Pancreas (tissue), 10 donors: ENCODE measurements at places on chromosomes 11 and 22. TPM values are rescaled to one million over a fixed set of nuclear protein-coding genes. Genes with fewer than 3 reads are reported as not detected.
A peak's percentile ranks its signal among the peaks of the same experiment; 100 is the strongest.

DNA sequence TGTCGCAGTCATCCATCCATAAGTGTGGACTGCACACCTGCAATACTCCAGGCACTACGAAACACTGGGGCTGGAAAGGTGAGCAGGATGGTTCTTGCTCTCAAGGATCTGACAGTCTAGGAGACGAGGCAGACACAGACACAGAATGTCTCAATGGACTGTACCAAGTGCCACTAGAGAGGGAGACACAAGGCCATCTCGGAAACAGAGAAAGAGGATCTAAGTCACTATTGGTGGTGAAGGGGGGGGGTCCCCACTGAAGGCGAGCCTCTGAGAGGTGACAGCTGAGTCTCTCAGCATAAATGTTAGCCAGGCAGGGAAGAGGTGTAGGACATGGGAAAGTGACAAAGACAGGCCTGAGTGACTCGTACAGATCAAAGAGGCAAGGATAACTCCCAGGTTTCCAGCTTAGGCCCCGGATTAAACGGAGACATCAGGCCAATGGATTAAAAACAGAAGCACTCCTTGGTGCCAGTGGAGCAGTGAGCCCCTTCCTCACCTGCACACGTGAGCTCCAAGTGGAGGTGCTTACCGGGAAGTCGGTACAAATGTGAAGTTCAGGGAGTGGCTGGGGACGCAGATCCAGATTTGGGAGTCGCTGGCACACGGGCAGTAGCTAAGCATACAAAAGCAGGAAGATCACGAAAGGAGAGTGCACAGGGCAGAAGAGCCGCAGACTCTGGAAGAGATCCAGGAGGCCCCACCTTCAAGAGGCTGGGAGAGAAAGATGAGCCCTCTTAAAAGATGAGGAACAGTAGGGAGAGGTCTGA is 117.2 kb downstream of the MICAL3 start:
- peaks cover 18% of the 10 kb centered on the region for H3K4me1 ChIP-seq
- no peaks in the 10 kb centered on the region for H3K27me3 ChIP-seq
- H3K27ac ChIP-seq, result no peak overlapping the region
- no peak overlapping the region for H3K4me3 ChIP-seq
- DNase-seq, result no peak

GRCh38 chr22:48721395-48721669 is 1106.3 kb downstream of the BRD1 start:
- H3K36me3 ChIP-seq, result no peaks in the 10 kb centered on the region
- no peaks in the 10 kb centered on the region for H3K27me3 ChIP-seq
- no peak overlapping the region for H3K4me3 ChIP-seq

- H3K4me1 ChIP-seq, result no peaks in the 10 kb centered on the region
- peaks cover 6% of the 10 kb centered on the region for H3K36me3 ChIP-seq
- H3K27me3 ChIP-seq, result no peaks in the 10 kb centered on the region
- no peak overlapping the region for H3K4me3 ChIP-seq
Measured at GRCh38 chr22:46195487-46196165, 45.3 kb downstream of the PPARA start.

DNA sequence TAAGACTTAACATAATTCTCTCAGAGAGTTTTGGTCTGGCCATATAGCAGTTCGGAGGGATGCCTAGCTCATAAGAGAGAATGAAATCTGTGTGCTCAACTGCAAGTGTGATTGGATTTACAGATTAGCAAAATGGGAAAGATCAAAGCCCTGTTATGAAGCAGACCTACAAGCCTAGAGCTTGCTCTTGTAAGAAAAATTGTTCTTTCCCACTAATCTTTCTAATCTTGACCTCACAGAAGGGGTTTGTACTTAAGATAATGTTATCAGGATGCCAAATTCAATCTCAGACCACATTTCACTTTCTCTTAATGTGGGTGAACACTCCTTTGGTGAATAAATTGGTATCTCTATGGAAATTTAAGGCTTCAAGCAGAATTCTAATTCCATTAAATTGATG is 267.2 kb downstream of the RAB38 start:
- H3K36me3 ChIP-seq, result no peaks in the 10 kb centered on the region
- no peaks in the 10 kb centered on the region for H3K27me3 ChIP-seq
- DNase-seq, result no peak
- H3K27ac ChIP-seq, result no peak overlapping the region
- no peaks in the 10 kb centered on the region for H3K4me1 ChIP-seq

GRCh38 chr11:498297-499181 is 8.5 kb downstream of the RNH1 start:
- no peaks in the 10 kb centered on the region for H3K27me3 ChIP-seq
- H3K36me3 ChIP-seq, result peaks cover 47% of the 10 kb centered on the region
- DNase-seq, result no peak
- no peaks in the 10 kb centered on the region for H3K4me1 ChIP-seq

GRCh38 chr11:91981995-91982394 is 242.6 kb upstream of the FAT3 start:
- H3K4me1 ChIP-seq, result no peaks in the 10 kb centered on the region
- no peak overlapping the region for H3K27ac ChIP-seq
- peak; percentile 5 for DNase-seq
- no peaks in the 10 kb centered on the region for H3K27me3 ChIP-seq
- no peaks in the 10 kb centered on the region for H3K36me3 ChIP-seq
- H3K4me3 ChIP-seq, result no peak overlapping the region

DNA sequence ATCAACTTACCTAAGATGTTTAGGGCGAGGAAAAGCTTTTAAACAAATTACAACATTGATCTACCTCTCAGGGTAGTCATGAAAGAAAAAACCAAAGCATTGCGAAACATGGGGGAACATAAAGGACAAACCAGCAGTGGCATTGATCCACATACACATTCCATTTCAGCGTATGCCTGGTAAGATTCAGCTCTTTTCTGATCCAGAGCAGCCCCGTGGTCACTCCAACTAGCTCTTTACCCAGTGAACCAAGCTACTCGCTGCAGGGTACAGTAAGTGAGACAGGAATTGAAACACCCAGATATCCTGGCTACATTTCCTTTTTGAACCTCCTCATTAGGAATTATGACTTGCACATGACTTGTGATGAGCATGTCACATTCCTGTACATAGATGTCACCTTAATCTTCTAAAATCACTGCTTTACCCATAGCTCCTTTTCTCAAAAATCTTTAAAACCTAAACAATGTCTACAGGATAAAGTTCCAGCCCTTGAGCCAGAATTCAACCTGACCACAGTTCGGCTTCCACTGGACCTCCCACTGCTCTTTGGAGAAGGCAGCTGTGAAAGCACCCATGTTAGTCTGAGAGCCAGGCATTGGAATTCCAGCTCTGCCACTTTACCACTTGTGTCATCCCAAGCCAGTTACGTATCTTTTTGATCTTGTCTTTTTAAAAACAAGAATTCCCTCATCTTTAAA is 42.9 kb upstream of the AKIP1 start:
- H3K4me3 ChIP-seq, result no peak overlapping the region
- no peaks in the 10 kb centered on the region for H3K27me3 ChIP-seq
- DNase-seq, result no peak
- H3K4me1 ChIP-seq, result peaks cover 2% of the 10 kb centered on the region

DNA sequence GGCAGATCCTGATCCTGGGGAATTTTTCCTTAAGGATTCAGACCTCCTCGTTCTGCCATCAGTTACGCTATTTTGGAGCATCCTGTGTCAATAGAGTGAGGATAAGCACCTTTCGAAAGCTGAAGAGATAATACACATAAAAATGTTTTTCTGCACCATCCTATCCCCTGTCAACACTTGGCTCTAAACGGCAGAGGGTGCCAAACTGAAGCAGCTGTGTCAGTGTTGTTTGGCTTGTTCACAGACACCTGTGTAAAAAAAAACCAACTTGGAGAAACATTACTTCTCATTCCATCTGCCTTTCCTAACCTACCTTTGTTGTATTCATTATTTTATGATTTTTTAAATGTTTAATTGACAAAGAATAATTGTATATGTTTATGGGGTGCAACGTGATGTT is 417.0 kb upstream of the DDI1 start:
- no peak for DNase-seq
- H3K4me1 ChIP-seq, result no peaks in the 10 kb centered on the region
- no peak overlapping the region for H3K27ac ChIP-seq
- no peaks in the 10 kb centered on the region for H3K27me3 ChIP-seq

FDXACB1 gene
- total RNA-seq, result 0.71 TPM

DNA sequence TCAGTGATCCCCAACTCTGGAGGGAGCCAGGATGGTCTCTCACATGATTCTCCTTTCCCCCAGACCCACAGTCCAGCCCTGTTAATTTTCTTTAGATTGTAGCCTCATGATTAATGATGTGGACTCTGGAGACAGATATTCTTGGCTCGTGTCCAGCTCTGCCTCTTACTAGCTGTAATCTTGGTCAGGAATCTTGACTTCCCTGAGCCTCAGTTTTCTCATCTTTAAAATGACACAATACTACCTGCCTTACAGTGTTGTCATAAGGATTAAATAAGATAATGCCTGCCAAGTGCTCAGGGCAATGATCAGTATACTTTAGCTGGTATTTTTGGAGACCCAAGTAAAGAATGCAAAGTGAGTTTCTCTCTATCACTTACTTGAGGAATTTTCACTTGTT is 60.0 kb downstream of the SPECC1L start:
- H3K27me3 ChIP-seq, result no peaks in the 10 kb centered on the region
- no peak for DNase-seq
- no peaks in the 10 kb centered on the region for H3K4me1 ChIP-seq
- peaks cover 5% of the 10 kb centered on the region for H3K36me3 ChIP-seq
- H3K4me3 ChIP-seq, result no peak overlapping the region

CHRNA10 gene
- total RNA-seq, result 0.38 TPM

- H3K4me3 ChIP-seq, result no peak overlapping the region
- H3K4me1 ChIP-seq, result no peaks in the 10 kb centered on the region
- no peak for DNase-seq
- H3K27ac ChIP-seq, result no peak overlapping the region
- no peaks in the 10 kb centered on the region for H3K27me3 ChIP-seq
- H3K36me3 ChIP-seq, result no peaks in the 10 kb centered on the region
Measured at GRCh38 chr11:105265845-105266244, 126.3 kb upstream of the CARD18 start.

OR51S1 gene
- total RNA-seq, result not detected

OR51M1 gene
- not detected for total RNA-seq

DNA sequence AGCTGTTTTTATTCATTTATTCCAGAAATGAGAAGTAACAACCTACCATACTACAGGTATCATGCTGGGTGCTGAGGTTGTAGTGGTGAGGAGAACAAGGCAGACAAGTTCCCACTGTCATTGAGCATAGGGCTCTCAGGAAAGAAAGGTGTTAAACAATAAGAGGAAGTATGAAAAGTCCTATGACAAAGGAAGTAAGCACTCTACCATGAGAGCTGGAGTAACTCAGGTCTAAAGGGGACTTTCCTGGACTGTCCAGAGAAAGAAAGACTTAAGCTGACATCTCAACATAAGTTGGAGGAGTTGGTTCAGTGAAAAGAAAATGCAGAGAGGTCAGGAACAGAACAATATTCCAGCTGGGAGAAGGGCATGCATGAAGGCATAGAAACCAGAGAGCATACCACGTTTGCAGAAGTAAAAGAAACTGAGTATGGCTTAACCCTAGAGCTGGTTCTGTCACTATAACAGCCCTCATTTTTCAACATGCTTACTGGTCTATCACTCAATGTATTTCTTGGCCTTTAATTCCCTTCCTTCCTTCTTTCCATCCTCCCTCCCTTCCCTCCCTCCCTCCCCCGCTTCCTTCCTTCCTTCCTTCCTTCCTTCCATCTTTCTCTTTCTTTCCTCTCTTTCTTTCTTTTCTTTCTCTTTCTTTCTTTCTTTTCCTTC is 137.8 kb upstream of the BDNF start:
- no peak for DNase-seq
- H3K4me3 ChIP-seq, result no peak overlapping the region
- H3K27ac ChIP-seq, result no peak overlapping the region

OR4X1 gene
- total RNA-seq, result not detected

GRCh38 chr22:19448076-19448607 is 631 bp upstream of the C22orf39 start:
- H3K36me3 ChIP-seq, result no peaks in the 10 kb centered on the region
- peak overlapping the region; percentile 96 for H3K4me3 ChIP-seq
- H3K4me1 ChIP-seq, result peaks cover 8% of the 10 kb centered on the region
- H3K27me3 ChIP-seq, result no peaks in the 10 kb centered on the region

- H3K4me1 ChIP-seq, result peaks cover 5% of the 10 kb centered on the region
- no peak overlapping the region for H3K4me3 ChIP-seq
- H3K27ac ChIP-seq, result no peak overlapping the region
- H3K27me3 ChIP-seq, result no peaks in the 10 kb centered on the region
- no peaks in the 10 kb centered on the region for H3K36me3 ChIP-seq
- no peak for DNase-seq
Measured at GRCh38 chr11:36628141-36628540, 30.1 kb upstream of the RAG2 start.

DNA sequence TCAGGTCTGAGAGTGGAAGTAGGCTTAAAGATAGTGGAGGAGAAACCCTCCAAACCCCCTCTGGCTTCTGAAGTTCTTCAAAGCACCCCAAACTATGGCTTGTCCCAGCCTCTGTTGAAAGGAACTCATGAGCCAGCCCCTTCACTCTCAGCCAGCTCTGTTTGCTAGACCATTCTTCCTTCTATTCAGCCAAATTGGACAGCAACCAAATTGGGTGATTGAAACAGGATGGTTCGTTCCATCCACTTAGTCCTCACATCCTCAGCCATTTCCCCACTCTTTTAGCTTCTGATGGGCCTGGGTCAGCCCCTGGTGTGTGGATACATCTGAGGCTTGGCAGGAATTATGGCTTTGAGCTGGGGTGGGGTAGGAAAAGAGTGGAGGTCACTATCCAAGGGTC is 4.5 kb downstream of the HTR3A start:
- no peak overlapping the region for H3K4me3 ChIP-seq
- H3K27ac ChIP-seq, result no peak overlapping the region
- DNase-seq, result no peak
- no peaks in the 10 kb centered on the region for H3K36me3 ChIP-seq
- H3K4me1 ChIP-seq, result no peaks in the 10 kb centered on the region

C22orf42 gene
- total RNA-seq, result 1.0 TPM

GRCh38 chr11:117613521-117613920 is 183.5 kb downstream of the DSCAML1 start:
- no peak overlapping the region for H3K4me3 ChIP-seq
- no peaks in the 10 kb centered on the region for H3K36me3 ChIP-seq
- no peak overlapping the region for H3K27ac ChIP-seq
- no peaks in the 10 kb centered on the region for H3K4me1 ChIP-seq
- DNase-seq, result no peak
- no peaks in the 10 kb centered on the region for H3K27me3 ChIP-seq

- no peaks in the 10 kb centered on the region for H3K27me3 ChIP-seq
- no peaks in the 10 kb centered on the region for H3K4me1 ChIP-seq
- no peak overlapping the region for H3K27ac ChIP-seq
- no peaks in the 10 kb centered on the region for H3K36me3 ChIP-seq
- no peak for DNase-seq
Measured at GRCh38 chr11:3220101-3220500, 1.5 kb upstream of the MRGPRG start.

AIFM3 gene
- 1.1 TPM for total RNA-seq

- H3K36me3 ChIP-seq, result no peaks in the 10 kb centered on the region
- DNase-seq, result no peak
- no peak overlapping the region for H3K4me3 ChIP-seq
- no peak overlapping the region for H3K27ac ChIP-seq
Measured at GRCh38 chr11:9656864-9657263, 7.0 kb upstream of the SWAP70 start.

GRCh38 chr11:125935618-125936199 is 10.1 kb upstream of the VSIG10L2 start:
- H3K36me3 ChIP-seq, result no peaks in the 10 kb centered on the region
- no peak overlapping the region for H3K27ac ChIP-seq
- no peaks in the 10 kb centered on the region for H3K4me1 ChIP-seq
- H3K27me3 ChIP-seq, result no peaks in the 10 kb centered on the region

ADAMTS15 gene
- 1.0 TPM for total RNA-seq

C1QTNF5 gene
- total RNA-seq, result 20.1 TPM

GAS2 gene
- total RNA-seq, result 13.4 TPM

GRCh38 chr11:117498791-117499190 is 171.1 kb downstream of the CEP164 start:
- DNase-seq, result no peak
- H3K4me1 ChIP-seq, result no peaks in the 10 kb centered on the region
- H3K27me3 ChIP-seq, result no peaks in the 10 kb centered on the region
- H3K4me3 ChIP-seq, result no peak overlapping the region
- no peak overlapping the region for H3K27ac ChIP-seq
